Fibroblast of skin of abdomen (primary cell): ENCODE measurements at places on chromosomes 1 and 21.

DNA sequence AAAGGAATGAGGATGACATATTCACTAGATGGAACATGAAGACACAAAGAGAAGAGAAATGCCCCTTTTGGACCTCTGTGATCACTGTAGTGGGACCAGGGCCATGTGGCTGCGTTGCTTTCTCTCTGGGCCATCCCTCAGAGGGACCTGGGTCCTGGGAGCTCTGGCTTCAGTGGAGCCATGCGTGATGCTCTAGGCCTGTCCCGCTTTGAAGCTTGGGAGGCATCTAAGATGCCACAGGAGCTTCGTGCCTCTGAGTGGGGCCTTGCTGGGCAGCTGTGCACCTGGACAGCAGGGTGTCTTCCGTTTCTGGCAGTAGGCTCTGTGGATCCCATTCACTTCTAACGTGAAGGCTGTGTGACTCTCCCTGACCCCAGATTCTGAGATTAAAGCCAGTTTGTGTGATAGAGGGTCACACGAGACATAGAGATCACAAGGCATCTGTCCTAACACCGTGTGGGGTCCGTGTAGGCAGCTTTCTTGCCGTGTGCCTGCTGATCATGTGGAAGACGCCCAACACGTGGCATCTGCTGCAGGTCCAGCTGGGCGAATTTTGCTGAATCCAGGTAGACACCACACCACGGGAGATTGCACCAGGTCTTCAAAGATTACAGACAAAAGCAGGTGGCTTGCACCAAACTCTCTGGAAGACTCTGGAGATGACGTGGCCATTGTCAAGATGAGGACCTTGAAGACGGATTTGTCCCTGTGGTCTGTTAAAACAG lies 17.2 kb upstream of the PRSS38 start:
- no peak for DNase-seq

- DNase-seq, result no peak
Measured at GRCh38 chr1:246695136-246695535, 29.1 kb upstream of the SCCPDH start.

- peak; percentile 95 for DNase-seq
Measured at GRCh38 chr1:161045736-161046604, at the start of gene USF1. USF1 (minus strand) TSS chr1:161045977; CDS start chr1:161043275, 2,702 bp downstream.

DNA sequence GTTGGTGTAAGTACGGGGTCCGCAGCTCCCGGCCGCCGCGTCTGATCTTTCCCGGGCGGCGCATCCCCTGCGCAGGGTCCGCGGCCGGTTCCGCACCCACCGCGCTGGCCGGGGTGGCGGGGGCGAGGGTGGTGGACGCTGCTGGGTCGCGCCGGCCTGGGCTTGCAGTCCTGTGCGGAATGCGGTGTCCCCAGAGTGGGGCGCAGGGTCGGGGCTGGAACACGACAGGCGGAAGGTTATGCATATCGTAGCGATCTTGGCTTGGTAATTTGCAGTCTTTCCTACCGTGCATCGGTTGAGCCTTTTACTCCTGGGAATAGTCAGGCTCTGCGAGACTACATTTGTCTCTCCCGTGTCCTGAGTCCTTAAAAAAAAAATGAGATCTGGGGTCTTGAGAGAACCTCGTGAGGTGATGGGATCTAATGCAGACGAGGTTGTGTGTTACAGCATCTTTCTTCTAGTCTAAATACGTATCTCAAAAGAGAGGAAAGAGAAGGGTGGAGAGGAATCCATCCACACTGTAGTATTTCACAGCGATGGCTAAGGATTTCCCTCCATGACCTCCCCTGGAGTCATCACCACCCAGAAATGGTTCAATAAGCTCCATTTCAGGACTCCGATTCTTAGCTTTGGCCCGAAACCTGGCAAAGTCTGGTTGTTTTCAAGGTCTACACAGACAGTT lies 572 bp downstream of the ATP1B1 start:
- peak; percentile 31 for DNase-seq
